Daoy (cell line): ENCODE measurements at places on chromosomes 1 and 21. TPM values are rescaled to one million over a fixed set of nuclear protein-coding genes. Genes with fewer than 3 reads are reported as not detected.

The L1TD1 gene
- not detected in 2 replicates for total RNA-seq

The NMNAT2 gene
- total RNA-seq, result 3.0 and 3.6 TPM in 2 replicates

- no peak for DNase-seq
Observed at GRCh38 chr21:29403922-29404538, 105.3 kb downstream of the BACH1 start.

DNA sequence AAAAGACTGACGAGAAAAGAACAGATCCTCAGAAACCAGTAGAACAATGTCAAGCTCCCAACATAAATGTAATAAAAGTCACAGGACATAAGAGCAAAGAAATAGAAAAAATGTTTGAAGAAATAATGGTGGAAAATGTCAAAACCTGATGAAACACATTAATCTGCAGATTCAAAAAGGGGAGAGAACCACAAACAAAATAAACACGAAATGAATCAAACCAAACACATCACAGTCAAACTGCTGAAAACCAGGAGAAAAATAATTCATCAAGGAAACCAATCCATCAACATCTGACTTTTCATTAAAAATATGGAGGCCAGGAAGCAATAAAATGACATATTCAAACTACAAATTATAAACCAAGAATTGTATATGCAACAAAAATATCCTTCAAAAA is 31.9 kb downstream of the TRIM33 start:
- DNase-seq, result no peak

- no peak for DNase-seq
Observed at GRCh38 chr1:56434740-56435139, 144.6 kb downstream of the PLPP3 start.

GRCh38 chr21:23292292-23292691 is 2294.1 kb downstream of the NCAM2 start:
- no peak for DNase-seq

DNA sequence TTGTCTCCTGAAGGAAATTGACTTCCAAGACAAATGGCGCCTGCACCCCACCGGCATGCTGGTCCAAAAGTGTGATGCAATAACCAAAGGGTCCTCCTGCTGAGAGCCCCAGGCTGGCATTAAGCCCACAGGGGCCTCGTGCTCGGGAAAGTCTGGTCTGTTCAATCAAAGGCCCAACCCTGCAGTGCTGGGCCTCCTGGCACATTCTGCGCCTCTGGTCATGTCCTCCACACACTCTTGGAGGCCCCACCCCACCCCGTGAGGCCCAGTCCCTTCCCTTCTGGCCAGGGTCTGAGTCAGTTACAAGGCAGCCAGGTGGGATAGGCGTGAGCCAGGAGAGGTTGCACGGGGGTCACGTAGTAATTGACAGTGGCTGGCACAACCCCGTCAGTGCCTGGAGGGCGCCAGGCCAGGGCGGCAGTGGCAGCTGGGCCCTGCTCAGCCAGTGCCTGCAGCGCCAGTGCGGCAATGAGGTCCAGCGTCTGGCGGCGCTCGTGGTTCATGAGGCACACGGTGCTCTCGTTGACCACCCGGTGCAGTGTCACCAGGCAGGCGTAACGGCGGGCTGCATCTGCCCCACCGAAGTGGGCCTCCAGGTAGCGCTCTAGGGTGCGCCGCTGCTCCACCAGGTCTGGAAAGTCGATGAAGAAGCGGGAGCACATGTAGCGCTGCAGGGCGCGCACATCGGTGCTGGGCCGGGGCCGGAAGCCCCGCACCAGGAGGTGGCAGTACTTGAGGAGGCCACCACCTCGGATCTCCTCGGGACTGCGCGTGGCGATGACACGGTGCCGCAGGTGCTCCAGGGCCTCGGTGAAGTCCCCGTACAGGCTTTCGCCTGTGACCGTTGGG is 6.8 kb downstream of the TENT5B start:
- no peak for DNase-seq

DNA sequence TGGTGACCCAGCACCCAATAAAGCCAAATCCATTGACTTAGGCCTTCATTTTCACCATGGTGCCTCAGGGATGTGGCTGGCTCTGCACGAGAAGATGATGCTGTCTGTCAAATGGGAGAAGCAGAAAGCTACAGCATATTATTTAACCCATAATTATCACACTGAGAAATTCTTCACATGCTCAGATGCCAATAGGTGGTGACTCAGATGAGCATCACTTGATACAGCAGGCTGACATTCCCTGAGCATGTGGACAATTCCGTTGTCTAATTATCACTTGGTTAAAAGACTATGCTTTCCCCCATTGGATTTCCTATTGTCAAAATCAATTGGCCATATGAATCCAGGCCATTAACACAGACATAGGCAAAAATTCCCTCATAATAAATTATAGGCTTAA is 44.0 kb upstream of the HSD3B1 start:
- DNase-seq, result peak; percentile 25

DNA sequence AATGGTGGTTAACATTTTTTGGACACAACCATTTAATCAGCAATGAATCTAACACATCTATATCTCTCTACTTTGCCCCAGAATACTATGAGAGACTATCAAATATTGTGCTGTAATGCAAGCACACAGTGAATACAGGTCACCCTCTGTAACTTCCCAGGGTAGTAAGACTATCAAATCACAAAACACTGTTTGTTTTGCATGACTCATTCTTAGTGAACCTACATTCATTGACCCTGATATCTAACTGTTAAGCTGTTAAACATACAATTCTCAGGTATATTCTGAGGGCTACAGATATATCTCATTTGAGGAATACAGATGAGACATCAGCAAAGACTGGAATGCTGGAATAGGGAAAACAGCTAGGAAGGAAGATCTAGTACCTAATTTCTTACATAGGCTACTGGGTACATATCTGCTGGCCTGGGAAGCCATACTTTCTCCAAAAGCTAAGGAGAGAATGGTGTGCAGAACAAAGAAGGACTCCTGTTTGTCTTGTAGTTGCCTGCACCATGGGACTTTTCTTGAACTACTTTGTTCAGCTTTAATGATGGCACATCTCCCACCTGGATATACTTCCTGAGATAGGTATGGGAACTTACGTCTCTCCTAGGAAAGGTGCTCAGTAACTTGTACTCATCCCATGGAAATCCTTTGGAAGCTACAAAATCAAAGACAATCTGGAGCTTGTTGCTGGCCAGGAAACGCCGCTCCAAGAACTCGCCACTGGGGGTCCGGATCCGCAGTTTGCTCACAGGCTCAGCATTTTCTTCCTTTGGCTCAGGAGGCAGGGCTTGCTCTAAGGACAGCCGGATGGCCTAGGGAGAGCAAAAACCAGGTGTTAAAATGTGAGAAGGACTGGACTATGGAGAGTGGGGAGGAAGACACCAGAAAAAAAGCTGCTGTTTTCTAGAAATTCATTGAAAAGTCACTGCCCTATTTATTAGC is 51.9 kb upstream of the DMRTA2 start:
- peak; percentile 43 for DNase-seq

- no peak for DNase-seq
Observed at GRCh38 chr1:222973561-222973960, 158.7 kb downstream of the DISP1 start.

DNA sequence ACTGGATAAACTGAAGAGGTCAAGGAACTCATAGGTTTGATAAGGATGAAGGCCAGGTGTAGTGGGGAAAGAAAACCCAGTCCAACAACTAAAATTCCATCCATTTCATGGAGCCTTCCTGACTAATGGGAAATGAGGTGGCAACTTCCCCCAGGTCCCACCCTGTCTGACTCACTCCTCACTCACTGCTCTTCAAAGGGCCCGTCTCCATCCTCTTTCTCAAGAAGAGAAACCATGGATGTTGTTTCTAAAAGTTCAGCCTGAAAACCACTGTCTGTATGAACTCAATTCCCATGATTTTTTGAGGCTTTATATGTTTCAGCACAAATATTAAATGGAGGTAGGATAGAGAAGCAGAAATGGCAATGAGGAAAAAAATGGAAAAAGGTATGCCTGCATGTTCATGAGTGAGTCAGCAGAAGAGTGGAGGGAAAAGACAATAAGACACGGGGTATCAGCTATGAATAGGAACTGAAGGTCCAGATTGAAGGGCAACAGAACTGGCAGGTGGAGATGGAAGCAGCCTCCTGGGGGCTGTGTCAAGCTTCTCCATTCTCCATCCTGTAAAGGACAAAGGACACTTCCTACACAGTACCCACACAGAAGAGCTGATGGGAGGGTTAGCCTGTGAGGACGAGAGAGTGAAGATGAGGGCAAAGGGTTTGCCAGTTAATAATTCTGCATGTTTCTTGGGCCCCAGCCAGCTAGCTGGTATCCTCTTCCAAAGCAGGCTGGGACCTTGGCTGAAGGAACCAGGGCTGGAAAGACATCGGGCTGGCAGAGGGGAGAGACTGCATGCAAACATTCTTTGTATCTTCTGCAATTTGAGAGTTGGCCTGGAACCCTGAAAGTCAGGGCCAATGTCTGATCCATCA is 5.5 kb upstream of the ELOVL1 start:
- DNase-seq, result peak; percentile 89

DNA sequence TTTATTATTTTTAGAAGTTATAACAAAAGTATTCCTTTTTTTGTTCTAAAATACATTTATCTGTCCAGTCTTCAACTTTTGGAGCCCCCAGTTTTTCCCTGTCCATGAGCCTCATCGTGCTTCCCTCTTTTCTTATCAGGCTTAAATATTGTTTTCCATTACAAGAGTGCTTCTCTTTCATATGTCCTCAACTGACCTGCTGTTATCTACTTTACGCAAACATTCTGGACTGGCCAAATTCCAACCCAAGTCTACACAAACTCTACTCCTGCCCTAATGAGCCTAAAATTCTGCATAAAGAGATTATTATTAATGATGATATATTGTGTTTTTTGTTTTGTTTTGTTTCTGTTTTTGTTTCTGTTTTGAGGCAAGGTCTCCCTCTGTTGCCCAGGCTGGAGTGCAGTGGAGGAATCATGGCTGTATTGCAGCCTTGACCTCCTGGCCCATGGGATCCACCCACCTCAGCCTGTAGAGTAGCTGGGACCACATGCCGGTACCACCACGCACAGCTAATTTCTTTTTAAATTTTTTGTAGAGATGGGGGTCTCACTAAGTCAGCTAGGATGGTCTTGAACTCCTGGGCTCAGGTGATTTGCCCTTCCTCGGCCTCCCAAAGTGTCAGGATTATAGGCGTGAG is 318.8 kb upstream of the NEGR1 start:
- DNase-seq, result no peak

DNA sequence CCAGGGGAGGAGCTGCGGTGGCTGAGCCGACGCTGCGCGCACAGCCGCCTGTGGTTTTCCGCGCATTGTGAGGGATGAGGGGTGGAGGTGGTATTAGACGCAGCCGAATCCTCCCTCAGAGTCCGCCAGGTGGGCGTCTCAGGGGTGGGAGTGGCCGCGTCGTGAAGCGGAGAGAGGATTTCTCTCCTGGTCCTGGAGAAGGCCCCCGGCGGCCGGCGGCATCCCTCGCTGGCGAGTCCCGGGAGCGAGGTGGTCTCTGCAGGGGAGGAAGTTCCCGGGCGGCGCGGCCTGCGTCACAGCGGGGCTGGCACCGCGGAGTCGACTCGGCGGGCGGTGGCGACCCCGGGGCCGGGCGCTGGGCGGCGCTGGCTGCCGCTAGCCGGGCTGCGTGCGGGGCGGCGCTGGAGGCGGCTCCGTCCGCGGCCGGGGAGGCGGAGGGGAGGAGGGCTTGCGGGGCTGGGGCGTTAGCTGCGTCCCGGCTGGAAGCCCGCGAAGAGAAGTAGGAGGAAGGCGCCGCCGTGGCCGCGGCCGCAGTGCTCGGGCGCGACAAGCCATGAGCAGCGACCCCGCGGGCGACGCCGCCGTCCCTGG is at the start of gene LRRC8C:
Gene LRRC8C, plus strand, starts transcription at position 464 of the 591 bp plus-strand sequence. CDS start 53,354 bp downstream, outside the sequence.
- DNase-seq, result peak; percentile 94
